Iris pigment epithelial cell (primary cell): ENCODE measurements at places on chromosomes 12 and 14.

GRCh38 chr12:58310809-58311622 lies 369.6 kb downstream of the ATP23 start:
- peak; percentile 99 for DNase-seq

DNA sequence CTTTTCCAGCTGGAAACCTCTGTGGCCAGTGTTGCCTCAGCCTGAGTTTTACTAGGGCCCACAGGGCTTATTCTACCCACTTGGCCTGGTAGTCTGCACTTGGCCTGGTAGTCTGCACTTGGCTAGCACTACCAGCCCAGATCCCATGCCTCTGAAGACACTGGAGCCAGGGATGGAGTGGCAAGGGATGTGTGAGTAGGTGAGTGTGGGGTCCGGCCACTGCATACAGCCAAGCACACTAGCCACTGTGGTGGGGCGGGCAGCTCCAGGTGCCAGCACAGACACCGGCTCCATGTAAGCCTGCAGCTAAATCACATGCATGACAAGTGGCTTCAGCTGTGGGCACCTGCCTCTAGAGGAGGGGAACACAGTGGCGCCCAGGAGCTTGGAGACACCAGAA lies 63.4 kb upstream of the NAV3 start:
- no peak for DNase-seq

- DNase-seq, result peak; percentile 10
These were observed 65.7 kb downstream of the TNFAIP2 start for GRCh38 chr14:103188810-103189480.

DNA sequence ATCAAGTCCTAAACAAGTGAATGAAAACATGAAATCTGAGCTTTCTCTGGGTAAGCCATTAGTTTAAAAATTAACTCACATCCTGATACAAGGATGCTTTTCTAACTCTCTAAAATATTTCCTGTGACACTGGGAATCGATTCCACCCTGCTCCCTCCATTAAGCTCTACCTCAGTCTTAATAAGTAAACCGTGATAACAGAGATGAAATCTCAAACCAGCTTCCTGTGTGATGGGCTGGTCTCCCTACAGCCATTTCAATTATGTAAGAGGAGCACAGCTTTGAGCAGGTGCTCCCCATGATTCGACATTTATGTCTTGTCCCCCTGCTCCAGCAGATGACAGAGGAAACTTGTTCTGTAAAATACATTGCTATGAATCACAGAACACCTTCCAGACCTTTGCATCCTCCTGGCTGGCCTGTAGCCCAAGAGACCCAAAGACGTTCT lies 59.0 kb downstream of the GAS2L3 start:
- DNase-seq, result no peak

GRCh38 chr12:117040496-117040895 lies 58.7 kb downstream of the TESC start:
- DNase-seq, result no peak
